ENCODE measurements at places on chromosomes 2 and 18. TPM values are rescaled to one million over a fixed set of nuclear protein-coding genes. Genes with fewer than 3 reads are reported as not detected.

POMC gene
- polyA plus RNA-seq = 4.5 TPM

COL3A1 gene
- polyA plus RNA-seq = 875 TPM

DQX1 gene
- polyA plus RNA-seq = 4.1 TPM

OTX1 gene
- polyA plus RNA-seq = not detected

ABCG5 gene
- polyA plus RNA-seq = 8.8 TPM

KCNJ3 gene
- 1.9 TPM for polyA plus RNA-seq

ASIC4 gene
- polyA plus RNA-seq = not detected

UGT1A4 gene
- polyA plus RNA-seq = not detected
